Breast epithelium (tissue), 4 donors: ENCODE measurements at places on chromosomes 11 and 22. TPM values are rescaled to one million over a fixed set of nuclear protein-coding genes. Genes with fewer than 3 reads are reported as not detected.

The OR5F1 gene
- total RNA-seq = not detected

The ALG8 gene
- 46.8 TPM for total RNA-seq

The HTR3B gene
- not detected for total RNA-seq

The CYP2D6 gene
- 0.16 TPM for total RNA-seq

The BRD1 gene
- 35.1 TPM for total RNA-seq

The RBMXL2 gene
- total RNA-seq = not detected

The MUC2 gene
- not detected for total RNA-seq

The DTX4 gene
- total RNA-seq = 7.5 TPM

The PDE3B gene
- total RNA-seq = 177 TPM

The OR51B2 gene
- not detected for total RNA-seq

The OR51A2 gene
- total RNA-seq = not detected

- H3K27me3 ChIP-seq = no peaks in the 10 kb centered on the region
- no peak for DNase-seq
- H3K4me3 ChIP-seq = no peak overlapping the region
- H3K36me3 ChIP-seq = no peaks in the 10 kb centered on the region
- no peak overlapping the region for H3K27ac ChIP-seq
- no peaks in the 10 kb centered on the region for H3K4me1 ChIP-seq
Measured at GRCh38 chr22:36586271-36586670, 57.3 kb upstream of the EIF3D start.

DNA sequence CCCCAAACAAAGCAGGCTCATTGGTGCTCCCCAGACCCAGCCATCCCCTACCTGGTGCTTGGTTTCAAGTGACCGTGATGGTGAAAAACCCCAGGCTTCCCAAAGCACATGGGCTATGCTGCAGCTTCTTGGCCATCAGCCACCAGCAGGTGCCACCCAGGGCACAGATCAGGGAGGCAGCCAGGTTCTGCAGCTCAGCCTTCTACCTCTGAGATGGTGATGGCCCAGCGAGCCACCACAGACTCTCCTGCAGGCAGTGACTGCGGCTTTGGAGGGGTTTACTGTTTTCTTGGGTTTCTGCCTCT is 70.0 kb upstream of the ALX4 start:
- no peak overlapping the region for H3K27ac ChIP-seq
- H3K4me1 ChIP-seq = no peaks in the 10 kb centered on the region
- DNase-seq = no peak
- H3K4me3 ChIP-seq = no peak overlapping the region
- no peaks in the 10 kb centered on the region for H3K36me3 ChIP-seq

DNA sequence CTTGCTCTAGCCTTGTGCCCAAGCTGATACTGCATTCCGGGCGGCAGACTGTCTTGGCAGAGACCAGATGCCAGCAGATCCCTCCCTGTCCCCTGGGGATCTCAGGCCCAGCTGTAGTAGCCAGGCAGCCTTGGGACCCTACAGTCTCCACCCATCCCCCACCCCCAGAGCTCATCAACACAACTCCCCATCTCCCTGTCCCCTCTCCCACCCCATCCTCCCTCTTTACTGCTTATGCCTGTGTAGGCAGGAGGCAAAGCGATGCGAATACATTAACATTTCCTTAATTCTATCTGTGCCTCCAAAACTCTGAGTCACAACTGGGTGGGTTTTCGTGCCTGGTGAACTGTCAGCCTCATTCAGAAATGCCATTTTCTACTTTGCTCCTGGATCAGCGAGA is 547.6 kb downstream of the BUD13 start:
- H3K4me3 ChIP-seq = no peak overlapping the region
- H3K27ac ChIP-seq = peak overlapping the region; percentile 53
- H3K36me3 ChIP-seq = no peaks in the 10 kb centered on the region
- DNase-seq = no peak
- no peaks in the 10 kb centered on the region for H3K4me1 ChIP-seq
- no peaks in the 10 kb centered on the region for H3K27me3 ChIP-seq

DNA sequence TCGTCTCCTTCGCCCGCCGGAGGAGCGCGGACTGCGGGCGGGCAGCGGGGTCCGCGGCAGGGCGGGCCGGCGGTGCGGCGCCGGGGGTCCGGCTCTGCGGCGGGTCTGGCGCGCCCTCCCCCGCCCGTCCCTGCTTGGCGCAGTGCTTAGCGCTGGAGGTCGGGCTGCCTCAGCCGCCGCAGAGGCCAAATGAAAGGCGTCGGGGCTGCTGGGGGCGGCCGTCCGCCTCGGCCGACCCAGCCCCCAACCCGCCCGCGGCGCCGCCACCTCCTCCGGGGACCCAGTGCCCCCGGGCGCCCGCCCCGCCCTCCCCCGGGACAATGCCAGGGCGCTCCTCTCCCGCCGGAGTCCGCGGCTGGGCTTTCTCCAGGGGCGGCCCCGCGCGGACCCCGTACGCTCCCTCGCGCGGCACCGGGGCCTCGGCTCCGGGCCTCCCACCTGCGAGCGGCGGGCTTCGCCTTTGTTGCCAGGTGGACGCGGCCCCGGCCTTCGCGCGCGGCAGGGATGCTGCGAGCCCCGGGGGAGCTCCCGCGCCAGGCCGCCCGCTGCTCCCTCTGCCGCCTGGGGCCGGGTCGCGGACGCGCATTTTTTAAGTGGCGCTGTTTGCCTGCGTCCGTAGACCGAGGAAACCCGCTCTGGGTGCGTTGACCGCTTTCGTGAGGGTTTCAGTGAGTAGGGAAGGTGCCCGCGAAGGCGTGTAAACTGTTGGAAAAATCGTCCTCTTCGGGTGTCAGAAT is 583 bp downstream of the APLP2 start:
- H3K4me3 ChIP-seq = peak overlapping the region; percentile 89
- peaks cover 17% of the 10 kb centered on the region for H3K4me1 ChIP-seq

- no peaks in the 10 kb centered on the region for H3K36me3 ChIP-seq
- H3K27me3 ChIP-seq = no peaks in the 10 kb centered on the region
- DNase-seq = no peak
- peak overlapping the region; percentile 33 for H3K4me3 ChIP-seq
- H3K27ac ChIP-seq = peak overlapping the region; percentile 15
- H3K4me1 ChIP-seq = no peaks in the 10 kb centered on the region
Measured at GRCh38 chr11:122727101-122727929, 71.8 kb downstream of the UBASH3B start.

GRCh38 chr22:19106886-19107729 is 15.1 kb downstream of the DGCR2 start:
- H3K27me3 ChIP-seq = no peaks in the 10 kb centered on the region
- H3K4me3 ChIP-seq = no peak overlapping the region
- DNase-seq = no peak
- H3K4me1 ChIP-seq = peaks cover 8% of the 10 kb centered on the region

DNA sequence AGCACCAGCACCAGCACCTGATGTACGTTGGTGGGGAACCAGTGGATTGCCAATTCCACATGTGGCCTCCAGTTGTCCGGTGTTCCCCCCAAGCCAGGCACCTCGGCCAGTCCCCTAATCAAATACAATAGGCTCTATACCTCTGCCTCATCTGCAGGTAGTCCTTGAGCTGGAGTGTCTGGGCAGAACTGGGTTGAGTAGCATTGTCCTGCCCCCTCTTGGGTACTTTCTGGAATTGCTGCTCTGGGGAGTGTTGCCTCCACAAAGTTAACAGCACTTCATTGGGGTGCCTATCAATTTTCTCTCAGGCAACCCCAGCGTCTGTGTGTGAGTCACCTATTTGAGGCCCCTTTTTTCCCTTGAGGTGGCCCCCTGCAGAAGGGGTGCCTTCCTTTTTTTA is 413.0 kb upstream of the LARGE1 start:
- H3K4me3 ChIP-seq = no peak overlapping the region
- no peak overlapping the region for H3K27ac ChIP-seq
- DNase-seq = no peak
- H3K4me1 ChIP-seq = no peaks in the 10 kb centered on the region
- H3K27me3 ChIP-seq = no peaks in the 10 kb centered on the region
- no peaks in the 10 kb centered on the region for H3K36me3 ChIP-seq

GRCh38 chr11:104803776-104804175 is 94.5 kb downstream of the CASP12 start:
- H3K4me1 ChIP-seq = no peaks in the 10 kb centered on the region
- H3K36me3 ChIP-seq = no peaks in the 10 kb centered on the region
- H3K27ac ChIP-seq = no peak overlapping the region
- no peaks in the 10 kb centered on the region for H3K27me3 ChIP-seq
- H3K4me3 ChIP-seq = no peak overlapping the region

DNA sequence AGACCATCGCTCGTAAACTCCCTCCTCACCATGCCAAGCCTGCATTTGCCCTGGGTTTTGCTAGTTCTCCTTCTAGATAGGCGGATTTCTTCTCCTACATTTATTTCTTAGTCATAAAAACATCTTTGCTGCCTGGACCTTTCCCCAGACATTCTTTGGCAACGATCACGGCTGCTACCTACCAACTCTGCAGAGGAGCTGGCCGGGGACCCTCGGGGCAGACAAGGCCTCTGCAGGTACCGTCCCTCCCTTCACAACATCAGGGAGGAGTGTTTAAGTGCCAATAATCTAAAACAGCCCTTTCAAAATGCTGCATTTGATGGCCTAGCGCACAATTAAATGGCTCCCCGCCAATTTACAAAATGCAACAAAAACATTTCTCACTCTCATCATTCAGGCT is 34.4 kb downstream of the BRD1 start:
- peaks cover 16% of the 10 kb centered on the region for H3K4me1 ChIP-seq
- no peak for DNase-seq
- H3K27ac ChIP-seq = no peak overlapping the region
- H3K27me3 ChIP-seq = no peaks in the 10 kb centered on the region

- H3K4me3 ChIP-seq = no peak overlapping the region
- H3K27ac ChIP-seq = no peak overlapping the region
- H3K27me3 ChIP-seq = no peaks in the 10 kb centered on the region
- no peak for DNase-seq
- H3K36me3 ChIP-seq = no peaks in the 10 kb centered on the region
Measured at GRCh38 chr22:27638329-27639233, 163.0 kb downstream of the MN1 start.

GRCh38 chr11:44574610-44575287 is 9.3 kb downstream of the CD82 start:
- H3K27ac ChIP-seq = peak overlapping the region; percentile 90
- peaks cover 12% of the 10 kb centered on the region for H3K4me1 ChIP-seq
- H3K36me3 ChIP-seq = no peaks in the 10 kb centered on the region
- no peaks in the 10 kb centered on the region for H3K27me3 ChIP-seq
- DNase-seq = peak; percentile 72
- H3K4me3 ChIP-seq = no peak overlapping the region

DNA sequence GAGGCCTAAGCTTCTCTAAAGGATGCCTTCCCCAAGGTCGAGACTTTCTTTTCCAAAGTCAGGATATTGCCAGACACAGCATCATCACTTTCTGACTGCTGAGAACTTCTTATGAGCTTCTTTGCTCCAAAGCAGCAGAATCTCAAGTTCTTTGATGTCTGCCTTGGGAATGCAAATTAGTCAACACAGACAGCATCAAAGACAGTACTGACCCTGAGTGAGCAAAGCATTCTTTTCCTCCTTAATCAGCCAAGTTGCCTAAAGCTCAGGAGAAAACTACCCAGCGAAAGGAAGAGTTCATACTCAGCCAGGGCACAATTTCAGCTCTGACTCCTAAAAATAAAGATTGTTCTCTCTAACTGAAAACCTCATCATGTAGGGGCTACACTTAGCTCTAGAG is 98.0 kb downstream of the SLC36A4 start:
- H3K36me3 ChIP-seq = no peaks in the 10 kb centered on the region
- DNase-seq = no peak
- no peaks in the 10 kb centered on the region for H3K4me1 ChIP-seq
- no peak overlapping the region for H3K4me3 ChIP-seq
- H3K27me3 ChIP-seq = no peaks in the 10 kb centered on the region

GRCh38 chr11:60774726-60775125 is 10.4 kb upstream of the MS4A10 start:
- H3K4me3 ChIP-seq = no peak overlapping the region
- peak; percentile 45 for DNase-seq
- H3K36me3 ChIP-seq = no peaks in the 10 kb centered on the region
- H3K27ac ChIP-seq = no peak overlapping the region
- H3K27me3 ChIP-seq = peaks cover 2% of the 10 kb centered on the region

DNA sequence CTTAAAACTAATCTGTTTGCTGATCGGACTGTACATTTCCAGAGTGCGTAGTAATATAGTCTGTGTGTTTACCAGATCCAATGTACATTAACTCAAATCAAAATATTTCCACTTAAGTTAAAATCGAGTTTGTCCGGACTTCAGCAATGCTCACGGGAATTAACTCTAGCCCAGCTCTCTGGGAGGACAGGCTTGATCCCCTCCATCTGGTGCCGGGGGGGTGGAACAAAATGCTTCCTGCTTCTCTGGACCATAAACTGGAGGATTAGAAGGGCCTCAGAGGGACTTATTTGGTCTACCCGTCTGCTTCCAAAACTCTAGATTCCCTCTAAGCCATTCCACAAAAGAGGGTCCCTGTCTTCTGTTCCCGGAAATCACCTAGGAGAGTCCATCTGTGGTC is 511.2 kb downstream of the BUD13 start:
- H3K4me1 ChIP-seq = no peaks in the 10 kb centered on the region
- DNase-seq = no peak
- H3K4me3 ChIP-seq = no peak overlapping the region
- no peak overlapping the region for H3K27ac ChIP-seq

- H3K4me3 ChIP-seq = no peak overlapping the region
- no peak overlapping the region for H3K27ac ChIP-seq
- peaks cover 6% of the 10 kb centered on the region for H3K4me1 ChIP-seq
- H3K36me3 ChIP-seq = no peaks in the 10 kb centered on the region
- DNase-seq = no peak
Measured at GRCh38 chr11:1563697-1564534, 8.2 kb downstream of the DUSP8 start.

DNA sequence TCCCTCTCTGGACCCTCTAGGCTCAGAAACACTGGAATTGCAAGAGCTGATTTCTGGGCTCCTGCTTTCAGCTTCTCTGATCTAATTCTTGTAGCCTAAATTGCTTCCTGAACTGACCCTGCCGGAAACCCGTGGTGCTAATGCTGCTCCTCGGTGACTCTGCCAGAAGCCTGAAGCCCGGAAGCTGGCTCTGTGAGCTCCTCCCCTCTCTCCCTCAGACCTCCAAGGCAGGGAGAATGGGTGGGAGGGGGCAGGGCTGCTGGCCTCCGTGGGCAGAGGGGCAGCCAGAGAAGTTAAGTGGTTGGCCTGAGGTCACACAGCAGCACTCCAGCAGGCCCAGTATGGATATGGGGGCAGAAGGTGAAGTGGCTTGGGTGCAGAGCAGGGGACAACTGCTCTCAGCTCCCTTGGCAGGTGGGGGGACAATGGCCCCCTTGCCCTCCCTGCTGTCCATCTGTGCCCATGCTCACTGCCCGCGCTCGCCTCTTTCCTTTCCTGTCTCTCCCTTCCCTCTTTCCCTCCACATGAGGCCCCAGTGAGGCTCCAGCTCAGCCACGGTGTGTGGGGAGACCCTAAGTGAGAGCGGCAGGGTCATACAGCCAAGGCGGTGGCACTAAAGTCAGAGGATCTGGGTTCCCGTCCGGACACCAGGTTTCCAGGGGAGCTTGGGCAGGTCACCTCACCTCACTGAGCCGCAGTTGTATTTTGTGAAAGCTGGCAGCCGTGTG is 16.2 kb downstream of the CAPN5 start:
- peak; percentile 47 for DNase-seq
- H3K27me3 ChIP-seq = no peaks in the 10 kb centered on the region
- H3K4me1 ChIP-seq = no peaks in the 10 kb centered on the region
- no peaks in the 10 kb centered on the region for H3K36me3 ChIP-seq
- H3K27ac ChIP-seq = peak overlapping the region; percentile 24
- peak overlapping the region; percentile 3 for H3K4me3 ChIP-seq

GRCh38 chr11:92224407-92225124 is at the start of gene FAT3:
Gene FAT3 (plus strand): TSS chr11:92224818. CDS start chr11:92352113, 127,295 bp downstream.
- peak within 1 kb of the TSS; percentile 47 for H3K4me3 ChIP-seq
- no peak within 1 kb of the TSS for H3K27ac ChIP-seq
- no peak for DNase-seq
- H3K36me3 ChIP-seq = no peaks in the 10 kb centered on the region
- H3K27me3 ChIP-seq = no peaks in the 10 kb centered on the region

- no peak overlapping the region for H3K4me3 ChIP-seq
- no peaks in the 10 kb centered on the region for H3K27me3 ChIP-seq
- H3K4me1 ChIP-seq = no peaks in the 10 kb centered on the region
Measured at GRCh38 chr11:14582793-14583192, 60.8 kb upstream of the PDE3B start.
